ENCODE measurements at places on chromosomes 7 and 10.

DNA sequence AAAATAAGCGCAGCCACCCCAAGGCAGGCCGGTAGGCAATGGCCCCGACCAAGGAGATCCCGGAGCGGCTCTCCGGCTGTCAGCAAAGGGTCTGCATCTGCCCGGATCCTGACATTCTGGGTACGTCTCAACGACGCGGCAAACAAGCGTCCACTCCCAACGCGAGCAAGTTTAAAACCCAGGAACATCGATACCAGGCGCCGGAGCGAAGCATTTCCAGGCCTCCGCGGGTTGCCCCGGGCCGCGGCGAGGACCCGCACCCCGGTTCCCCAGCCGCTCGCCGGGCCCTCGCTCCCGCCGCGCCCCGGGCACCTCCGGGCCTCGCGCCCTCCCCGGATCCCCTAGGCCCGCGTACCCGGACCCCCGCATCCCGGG lies 453 bp downstream of the URGCP start:
- no peak for DNase-seq

GRCh38 chr10:110160522-110160921 lies 46.9 kb upstream of the MXI1 start:
- DNase-seq: no peak

DNA sequence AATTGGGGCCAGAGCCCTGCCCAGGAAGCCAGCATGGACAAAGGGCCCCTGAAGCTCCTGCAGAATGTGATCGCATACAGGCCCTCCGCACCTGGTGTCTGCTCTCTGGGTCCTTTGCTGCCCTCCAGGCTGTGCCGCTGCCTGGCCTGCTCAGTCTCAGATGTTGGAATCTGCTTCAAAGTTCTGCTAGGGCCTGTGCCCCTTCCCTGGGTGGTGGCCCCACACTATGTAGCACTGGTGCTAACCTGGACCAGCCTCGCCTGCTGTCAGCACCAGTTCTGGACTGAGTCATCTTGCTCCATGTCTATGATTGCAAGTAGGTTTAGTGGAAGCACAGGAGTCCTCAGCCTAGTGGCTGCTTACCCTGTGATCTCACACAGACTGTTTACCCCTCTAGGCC lies 6.3 kb downstream of the MAT1A start:
- no peak for DNase-seq

DNA sequence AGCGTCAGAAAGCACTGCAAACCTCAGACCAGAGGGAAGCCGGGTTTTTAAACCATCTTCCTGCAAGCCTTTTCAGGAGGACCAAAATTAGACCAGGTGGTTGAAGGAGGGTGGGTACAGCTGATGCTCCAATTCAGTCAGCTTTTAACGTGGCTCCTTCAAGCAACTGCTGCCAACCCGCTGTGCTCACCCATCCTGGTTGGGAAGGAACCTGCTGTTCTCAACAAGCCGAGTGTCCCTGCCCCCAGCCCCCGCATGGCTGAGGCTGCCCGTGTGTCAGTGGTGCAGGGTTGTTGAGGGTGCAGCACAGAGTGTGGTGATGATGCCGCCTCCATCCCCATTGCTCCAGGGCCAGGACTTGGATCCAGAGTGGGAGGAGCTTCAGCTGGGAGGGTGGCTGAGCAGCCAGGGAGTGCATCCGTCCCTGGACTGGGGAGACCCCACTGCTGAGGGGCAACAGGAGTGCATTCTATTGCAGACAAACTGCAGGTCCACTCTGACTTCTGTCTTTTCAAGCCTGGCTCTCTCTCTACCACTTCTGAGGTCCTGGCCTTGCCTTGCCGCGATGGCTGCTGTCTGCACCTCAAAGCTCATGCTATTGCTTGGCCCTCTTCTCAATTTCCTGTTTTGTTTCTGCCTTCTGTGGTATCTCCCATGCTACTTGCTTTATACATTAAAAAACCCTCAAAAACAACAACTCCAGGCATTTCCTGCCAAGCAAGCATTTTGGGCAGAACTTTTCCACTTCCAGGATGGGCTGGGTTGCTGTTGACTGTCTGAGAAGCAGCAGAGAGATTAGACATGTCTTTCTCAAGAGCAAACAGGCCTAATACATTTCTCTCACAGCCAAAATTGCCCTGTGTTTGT lies 134.7 kb downstream of the DNAJB6 start:
- no peak for DNase-seq

- no peak for DNase-seq
Observed at GRCh38 chr10:26556748-26557640, 118.9 kb downstream of the APBB1IP start.

DNA sequence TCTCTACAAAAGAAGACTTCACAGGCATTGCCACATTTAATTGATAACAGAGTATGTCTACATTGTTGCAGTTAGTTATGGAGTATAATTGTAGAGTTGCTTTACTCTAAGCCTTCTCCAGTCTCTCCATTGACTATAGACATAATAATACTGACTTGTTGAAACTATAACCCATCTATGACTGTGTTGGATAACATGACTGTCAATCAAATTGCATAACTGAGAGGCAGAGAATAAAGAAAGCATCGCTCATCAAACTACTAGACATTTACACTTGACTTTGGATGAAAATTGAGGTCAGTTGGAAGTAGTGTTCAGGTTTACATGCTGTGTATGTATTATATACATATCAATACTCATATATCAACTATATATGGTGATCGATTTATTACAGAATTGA lies 3.4 kb upstream of the ATXN7L1 start:
- DNase-seq: no peak

DNA sequence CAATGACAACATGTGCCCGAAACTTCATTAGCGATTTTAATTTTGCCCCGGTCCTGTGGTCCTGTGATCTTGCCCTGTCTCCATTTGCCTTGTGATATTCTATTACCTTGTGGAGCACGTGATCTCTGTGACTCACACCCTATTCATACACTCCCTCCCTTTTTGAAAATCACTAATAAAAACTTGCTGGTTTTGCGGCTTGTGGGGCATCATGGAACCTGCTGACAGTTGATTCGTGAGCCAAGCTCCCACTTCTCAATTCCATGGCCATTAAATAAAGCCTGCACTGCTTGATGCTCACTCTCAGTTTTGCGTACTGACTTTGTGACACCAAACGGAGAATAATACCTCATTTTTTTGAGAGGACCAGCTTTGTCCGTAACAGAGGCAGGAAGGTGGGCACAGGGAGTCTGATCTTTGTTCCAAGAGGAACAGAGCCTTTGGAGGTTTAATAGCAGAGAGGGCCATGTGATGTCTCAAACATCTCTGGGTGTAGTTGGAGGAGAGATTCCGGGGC lies 3.8 kb upstream of the ADAMTS14 start:
- DNase-seq: no peak

GRCh38 chr7:19333706-19334105 lies 188.5 kb upstream of the FERD3L start:
- DNase-seq: no peak

GRCh38 chr7:38704041-38704547 lies 72.9 kb upstream of the AMPH start:
- no peak for DNase-seq

- no peak for DNase-seq
Observed at GRCh38 chr7:159370-160270, 32.8 kb upstream of the FAM20C start.

DNA sequence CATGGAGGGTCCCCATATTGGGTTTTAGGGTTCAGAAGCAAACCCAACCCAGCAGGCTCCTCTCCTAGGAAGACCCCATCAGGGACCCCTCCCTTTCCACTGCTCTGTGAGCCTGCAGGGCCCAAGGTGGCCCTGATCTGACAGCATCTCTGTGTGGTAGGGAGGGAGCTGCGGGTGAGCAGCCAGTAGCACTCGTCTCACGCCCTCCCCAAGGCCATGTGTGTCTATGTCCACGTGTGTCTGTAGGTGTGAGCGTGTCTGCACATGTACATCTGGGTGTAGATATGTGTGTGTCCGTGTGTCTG lies 103.5 kb upstream of the FAM20C start:
- DNase-seq: no peak

DNA sequence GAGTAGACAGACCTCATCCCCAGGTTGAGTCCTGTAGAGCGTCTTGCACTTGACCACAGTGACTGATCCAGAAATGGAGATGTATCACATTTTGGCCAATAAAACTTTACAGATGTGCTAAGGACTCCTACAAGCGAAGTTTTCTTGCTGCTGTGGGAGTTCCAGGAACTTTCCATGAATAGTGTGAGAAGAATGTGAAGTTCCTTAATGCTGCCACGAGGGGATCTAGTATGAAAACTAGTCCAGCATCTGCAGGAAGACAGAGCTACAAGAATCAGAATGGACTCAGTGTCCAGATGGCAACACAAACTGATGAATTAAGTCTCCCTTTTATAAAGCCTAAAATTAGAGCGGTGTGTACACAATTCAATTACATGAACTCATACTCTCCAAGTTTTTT lies 14.8 kb upstream of the LSM8 start:
- DNase-seq: no peak

GRCh38 chr7:93008833-93009232 lies 108.9 kb downstream of the SAMD9 start:
- DNase-seq: no peak

- DNase-seq: no peak
Observed at GRCh38 chr10:125868372-125868975, 12.6 kb downstream of the DHX32 start.

GRCh38 chr10:57457972-57458512 lies 809.7 kb downstream of the IPMK start:
- DNase-seq: no peak

GRCh38 chr7:1936531-1937251 lies 266.6 kb downstream of the ELFN1 start:
- DNase-seq: no peak

DNA sequence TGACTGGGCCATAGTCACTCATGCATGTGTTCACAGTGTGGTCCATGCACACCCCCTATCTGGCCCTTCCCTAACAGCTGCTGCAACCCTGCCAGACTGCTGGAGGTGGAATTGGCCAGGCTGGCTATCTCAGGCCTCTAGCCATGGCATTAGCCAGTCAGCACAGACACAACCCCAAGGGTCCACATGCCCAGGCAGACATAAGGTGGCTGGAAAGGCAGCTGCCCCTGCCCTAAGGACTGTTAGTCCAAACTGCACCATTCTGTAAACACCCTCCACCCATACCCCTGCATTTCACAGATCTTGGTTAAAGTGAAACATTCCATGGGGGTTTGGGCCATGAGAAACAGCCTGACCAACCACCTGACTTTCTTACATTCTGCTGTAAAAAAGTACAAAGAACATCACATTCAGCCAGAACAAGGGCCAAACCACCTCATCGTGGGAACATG lies 137.4 kb upstream of the KCNMA1 start:
- DNase-seq: no peak

DNA sequence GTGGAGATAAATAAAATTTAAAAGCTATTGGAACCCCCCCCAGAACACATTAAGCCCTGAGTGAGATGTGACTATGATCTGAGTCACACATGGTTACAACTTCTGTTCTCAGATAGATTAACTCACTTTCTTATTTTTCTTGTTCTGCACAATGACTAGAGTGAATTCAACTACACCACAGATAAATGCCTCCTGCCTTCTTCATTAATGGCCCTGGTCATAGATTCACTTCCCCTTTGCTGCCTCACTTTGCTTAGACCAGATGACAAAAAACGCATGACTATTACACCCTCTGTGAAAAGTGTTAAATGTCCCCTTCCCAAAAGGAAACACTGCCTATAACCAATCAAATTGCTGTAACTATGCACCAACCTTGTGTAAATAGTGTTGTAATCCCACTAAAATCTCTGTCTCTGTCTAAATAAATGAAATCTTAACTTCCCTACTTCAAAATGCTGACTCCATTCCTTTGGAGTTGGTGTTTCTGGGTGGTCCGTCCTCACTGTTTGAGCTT lies 49.4 kb downstream of the AKR1D1 start:
- no peak for DNase-seq

DNA sequence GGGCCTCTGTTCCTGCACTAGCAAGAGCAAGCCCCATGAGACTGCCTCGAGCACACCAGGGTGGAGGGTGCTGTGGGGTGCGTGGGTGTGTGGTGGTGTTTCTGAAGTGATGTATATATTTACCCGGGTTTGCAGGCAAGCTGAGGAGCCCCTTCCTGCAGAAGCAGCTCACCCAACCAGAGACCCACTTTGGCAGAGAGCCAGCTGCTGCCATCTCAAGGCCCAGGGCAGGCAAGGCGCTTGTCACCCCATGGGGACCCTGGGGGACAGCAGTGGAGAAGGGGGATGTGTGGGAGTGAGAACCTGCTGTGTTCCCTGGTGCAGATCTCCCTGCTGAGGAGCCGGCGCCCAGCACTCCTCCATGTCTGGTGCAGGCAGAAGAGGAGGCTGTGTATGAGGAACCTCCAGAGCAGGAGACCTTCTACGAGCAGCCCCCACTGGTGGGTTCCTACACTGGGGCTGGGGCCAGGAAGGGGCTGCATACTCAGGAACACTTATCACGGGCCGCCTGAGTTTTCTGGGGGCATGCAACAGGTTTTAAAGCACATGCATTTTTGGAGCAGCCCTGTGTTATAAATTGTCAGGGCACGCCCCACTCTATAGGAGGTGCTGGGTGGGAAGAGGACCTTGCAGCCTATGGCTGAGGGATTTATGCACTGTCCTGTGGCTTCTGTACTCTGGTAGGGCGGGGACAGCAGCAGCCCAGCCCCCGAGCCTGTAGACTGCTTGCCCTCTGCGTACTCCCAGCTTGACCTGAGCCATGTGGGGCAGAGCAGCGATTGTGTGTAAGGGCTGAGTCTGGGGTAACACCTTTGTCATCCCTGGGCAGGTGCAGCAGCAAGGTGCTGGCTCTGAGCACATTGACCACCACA lies 5.9 kb downstream of the PGAM2 start:
- no peak for DNase-seq

DNA sequence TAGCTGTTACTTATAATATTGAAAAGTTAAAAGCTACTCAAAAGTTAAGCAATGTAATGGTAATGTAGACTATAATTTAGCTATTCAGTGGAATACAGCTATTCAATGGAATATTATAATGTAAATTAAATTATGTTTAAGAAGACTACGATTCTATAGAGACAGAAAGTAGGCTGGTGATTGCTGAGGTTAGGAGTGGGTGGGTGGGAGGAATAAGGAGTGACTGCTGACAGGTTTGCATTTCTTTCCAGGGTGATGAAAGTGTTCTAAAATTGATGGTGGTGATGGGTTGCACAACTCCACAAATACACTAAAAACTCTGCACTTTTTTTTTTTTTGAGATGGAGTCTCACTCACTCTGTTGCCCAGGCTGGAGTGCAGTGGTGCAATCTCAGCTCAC lies 21.4 kb downstream of the DENND2A start:
- DNase-seq: no peak

- no peak for DNase-seq
Observed at GRCh38 chr10:80542053-80542452, 4.4 kb downstream of the SH2D4B start.

DNA sequence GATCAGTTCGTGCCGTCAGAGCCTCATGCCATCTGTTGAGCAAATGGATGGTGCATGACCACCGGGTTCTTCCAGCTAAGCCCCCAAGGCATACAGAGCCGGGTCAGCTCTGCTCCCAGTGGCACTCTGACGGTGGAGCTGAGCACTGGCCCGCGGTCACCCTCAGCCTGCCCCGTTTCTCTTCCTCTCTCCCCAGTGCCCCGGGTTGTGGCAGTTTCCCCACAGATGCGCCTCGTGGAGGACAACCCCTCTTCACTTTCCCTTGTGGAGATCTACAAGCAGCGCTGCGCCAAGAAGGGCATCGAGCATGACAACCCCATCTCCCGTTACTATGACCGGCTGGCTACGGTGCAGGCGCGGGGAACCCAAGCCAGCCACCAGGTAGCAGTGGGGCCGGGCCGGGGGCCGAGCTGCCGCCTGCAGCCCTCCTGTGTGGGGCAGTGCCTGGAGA lies 129.9 kb downstream of the TRRAP start:
- no peak for DNase-seq
